ENCODE measurements at places on chromosomes 1 and 21.

- no peak for ATAC-seq
Observed at GRCh38 chr1:174894117-174894762, 105.5 kb upstream of the CACYBP start.

DNA sequence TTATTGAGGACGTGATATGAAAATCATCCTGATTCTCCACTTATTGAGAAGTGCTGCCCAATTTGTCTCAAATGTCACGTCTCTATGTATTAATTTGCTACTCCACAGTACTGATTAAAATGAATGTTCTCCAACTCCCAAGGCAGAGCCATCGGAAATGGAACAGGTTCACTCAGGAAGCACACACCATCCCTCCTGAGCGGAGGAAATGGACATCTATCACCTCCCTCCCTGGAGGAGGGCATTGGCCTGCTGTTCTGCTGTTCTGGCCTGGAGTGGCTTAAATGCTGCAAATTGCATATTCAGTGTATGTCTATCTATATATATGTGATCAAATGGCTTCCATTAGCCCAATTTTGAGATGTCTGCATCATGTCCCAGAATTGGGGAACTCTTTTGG, 140.5 kb downstream of the CSMD2 start:
- ATAC-seq: no peak

- no peak for ATAC-seq
Observed at GRCh38 chr1:182330303-182330702, 61.3 kb downstream of the GLUL start.

GRCh38 chr1:206904423-206905142, 7.3 kb downstream of the IL24 start:
- no peak for ATAC-seq

DNA sequence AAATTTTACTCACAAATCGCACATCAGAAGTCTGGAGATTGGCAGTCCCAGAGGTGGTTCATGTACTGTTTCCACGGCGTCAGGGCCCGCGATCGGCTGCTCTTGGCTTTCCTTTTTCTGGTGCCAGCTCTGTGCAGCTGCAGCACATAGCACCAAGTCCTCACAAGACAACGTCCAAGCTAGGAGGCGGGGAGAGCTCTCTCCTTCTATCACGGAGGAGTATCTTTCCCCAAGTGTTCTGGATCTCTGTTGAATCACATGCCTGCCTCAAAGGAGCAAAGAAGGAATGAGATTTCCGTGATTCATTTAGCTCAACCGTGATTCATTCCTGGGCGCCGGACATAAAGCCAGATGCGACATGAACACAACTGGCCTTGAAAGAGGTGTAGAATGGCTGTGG, 25.5 kb downstream of the MT1HL1 start:
- no peak for ATAC-seq

DNA sequence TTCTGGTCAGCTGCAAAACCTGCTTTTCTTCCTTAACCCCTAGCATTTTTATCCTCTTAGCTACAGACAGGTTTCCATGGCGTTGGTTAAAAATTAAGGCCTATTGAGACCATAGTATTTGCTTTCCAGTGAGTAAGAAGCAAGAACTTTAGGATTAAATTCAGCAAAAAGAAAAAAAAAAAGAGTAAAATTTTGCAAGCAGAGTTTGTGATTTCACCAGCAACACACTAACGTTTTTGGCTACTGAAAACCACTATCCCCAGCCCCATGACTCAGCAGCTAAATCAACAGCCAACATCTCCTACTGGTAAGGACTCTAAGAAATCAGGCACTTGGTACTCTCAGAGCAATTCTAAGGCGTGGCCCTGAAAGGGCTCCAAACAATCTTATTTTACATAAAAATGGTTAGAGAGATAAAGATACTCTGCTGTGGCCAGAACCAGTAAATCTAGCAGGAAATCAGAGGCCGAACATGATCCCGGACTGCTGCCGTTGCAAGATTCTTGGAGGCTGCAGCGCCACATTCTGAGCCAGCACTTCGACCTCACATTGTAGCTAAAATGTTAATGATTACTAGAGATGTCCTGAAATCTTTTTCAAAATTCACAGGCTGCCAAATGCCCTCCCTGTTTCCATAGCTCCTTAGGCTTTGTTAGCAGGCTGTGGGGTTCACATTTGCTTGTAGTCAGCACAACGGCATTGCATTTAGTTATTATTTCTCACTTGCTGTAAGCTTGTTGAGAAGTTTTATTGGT, 1.6 kb upstream of the ENO1 start:
- no peak for ATAC-seq

- ATAC-seq: peak; percentile 63
Observed at GRCh38 chr21:14591882-14592281, 45.8 kb upstream of the SAMSN1 start.

- peak; percentile 93 for ATAC-seq
Observed at GRCh38 chr1:108590957-108591356, 31.1 kb downstream of the EEIG2 start.

DNA sequence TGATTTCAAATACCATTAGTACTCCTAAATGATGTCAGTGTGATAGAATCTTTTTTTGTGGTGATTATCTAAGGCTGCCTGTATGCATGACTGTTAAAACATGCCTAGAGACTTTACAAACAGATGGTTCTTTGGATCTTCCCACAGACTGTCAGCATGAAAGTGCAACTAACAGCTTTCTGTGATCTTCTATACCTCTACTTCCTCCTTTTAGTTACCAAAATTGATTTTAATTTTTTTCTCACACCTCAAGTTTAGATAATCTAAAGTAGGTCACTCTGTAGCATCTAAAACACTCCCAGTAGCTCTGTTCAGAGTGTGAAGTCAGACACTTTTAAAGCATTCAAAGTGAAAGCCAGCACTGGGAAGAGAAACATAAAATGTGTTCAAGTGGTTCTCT, 534.5 kb downstream of the PTPRC start:
- peak; percentile 87 for ATAC-seq

DNA sequence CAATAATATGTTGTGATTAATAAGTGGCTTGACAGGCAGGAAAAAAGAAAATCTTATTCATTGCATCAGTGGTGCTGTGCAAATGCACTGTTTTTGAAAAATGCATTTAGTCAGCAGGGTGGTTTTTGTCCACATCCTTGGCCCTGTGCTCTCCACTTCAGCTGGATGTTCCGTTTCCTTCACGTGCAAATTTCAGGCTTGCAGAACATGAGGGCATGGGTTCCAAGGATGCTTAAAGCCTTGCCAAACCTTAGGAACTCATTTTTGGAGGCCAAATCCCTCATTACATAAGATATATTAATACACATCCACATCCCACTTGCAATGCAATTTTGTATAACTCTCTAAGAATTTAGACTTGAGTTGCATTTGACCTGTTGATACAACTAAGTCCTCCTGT, 410.1 kb downstream of the PRDM2 start:
- ATAC-seq: no peak

GRCh38 chr1:71295350-71295749, 214.5 kb upstream of the ZRANB2 start:
- ATAC-seq: no peak

DNA sequence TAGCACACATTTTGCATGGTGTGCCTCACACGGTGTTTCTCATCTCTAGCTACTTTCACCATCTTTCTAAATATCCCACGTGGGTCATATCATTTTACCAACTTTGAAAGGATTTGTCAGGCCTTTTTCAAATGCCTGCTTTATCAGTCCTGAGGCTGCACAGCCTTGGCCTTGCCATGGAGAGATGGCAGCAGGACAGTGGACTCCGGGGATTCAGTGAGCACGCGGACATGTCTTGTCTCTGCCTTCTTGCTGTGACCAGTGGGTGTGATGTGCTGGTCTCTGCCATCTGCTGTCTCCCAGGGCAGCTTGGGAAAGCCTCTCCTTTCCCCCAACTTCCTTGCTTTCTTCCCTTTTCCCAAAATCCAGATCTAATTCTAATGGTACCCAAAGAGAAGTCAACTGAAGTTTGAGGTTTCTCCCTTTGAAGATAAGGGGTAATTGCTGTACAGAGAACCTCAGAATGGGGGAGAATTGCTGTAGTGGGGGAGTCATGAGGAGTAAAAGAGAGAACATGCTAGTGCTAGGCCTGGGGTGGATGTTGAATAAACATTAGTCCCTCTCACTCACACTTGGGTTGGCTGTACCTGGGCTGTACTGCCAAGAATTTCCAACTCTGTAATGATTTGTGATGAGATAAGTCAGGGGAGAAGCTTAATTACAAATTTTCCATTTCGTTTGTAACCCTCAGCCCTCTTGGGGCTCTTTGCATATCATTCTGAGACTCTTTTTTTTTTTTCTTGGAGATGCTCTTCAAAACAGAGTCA, 99.5 kb downstream of the GALNT2 start:
- ATAC-seq: peak; percentile 20

All from activated CD4-positive, CD25-positive, alpha-beta regulatory T cell treated with anti-CD3 and anti-CD28 coated beads, Interleukin-2, amount 50 U/mL, for 24 hours (primary cell).